Stimulated activated CD4-positive, alpha-beta T cell treated with anti-CD3 and anti-CD28 coated beads, Interleukin-12 subunit alpha, Interleukin-12 subunit beta, amount 100 ng/mL, for 24 hours (primary cell): ENCODE measurements at places on chromosomes 5 and 9.

DNA sequence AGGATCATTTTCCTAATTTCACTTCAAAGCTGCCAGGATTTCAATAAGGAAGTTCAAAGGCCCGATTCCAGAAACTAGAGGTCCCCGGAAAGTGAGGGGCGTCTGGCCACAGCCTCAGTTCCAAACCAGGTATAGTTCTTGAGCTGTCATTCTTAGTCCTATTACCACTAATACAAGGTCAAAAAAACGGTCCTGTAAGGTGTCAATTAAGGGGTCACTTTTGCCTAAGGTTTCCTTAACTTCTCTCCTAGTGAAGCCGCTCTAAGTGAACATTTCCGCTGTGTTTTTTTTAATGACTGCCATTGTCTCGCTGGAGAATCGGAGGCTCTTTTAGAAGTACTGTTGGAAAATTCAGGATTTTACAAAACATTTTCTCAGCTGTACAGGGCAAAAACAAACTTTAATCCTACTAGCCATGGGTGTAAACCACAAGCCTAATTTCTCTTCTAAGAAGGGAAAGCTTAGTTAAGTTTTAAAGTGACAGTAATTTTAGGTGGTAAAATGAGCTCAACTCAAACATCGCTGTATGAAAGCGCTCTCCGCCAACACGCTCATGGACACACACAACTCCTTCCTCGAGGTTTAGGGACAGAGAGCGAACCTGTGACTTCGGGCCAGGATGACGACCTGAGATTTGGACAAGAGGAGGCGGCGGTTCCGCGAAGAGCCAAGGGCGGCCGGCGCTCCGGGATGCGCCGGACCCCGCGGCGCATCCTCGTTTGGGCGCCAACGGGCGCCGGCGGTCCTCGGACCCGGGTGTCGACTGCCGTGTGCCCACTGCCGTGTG, 76.7 kb upstream of the IFNE start:
- DNase-seq: no peak

- no peak for DNase-seq
Measured at GRCh38 chr9:135329571-135330306, 149.8 kb upstream of the PPP1R26 start.

DNA sequence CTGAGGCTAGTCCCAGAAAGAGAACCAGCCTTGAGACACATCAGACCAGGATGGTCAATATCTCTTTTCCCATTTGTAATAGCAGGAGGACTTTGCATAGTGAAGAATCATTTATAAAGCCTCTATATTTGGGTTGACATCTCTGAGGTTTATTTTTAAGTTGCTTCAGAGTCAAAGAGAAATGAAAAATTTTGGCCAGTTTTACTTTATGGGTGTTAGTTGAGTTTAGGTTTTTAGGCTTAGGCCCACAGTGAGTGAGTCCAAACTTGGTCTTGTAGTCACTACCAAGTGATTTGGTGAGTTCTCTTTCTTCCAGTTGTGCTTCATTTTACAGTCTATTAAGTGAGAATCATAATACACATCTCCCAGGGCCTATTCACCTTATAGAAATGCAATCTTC, 5.3 kb upstream of the MEF2C start:
- no peak for DNase-seq

DNA sequence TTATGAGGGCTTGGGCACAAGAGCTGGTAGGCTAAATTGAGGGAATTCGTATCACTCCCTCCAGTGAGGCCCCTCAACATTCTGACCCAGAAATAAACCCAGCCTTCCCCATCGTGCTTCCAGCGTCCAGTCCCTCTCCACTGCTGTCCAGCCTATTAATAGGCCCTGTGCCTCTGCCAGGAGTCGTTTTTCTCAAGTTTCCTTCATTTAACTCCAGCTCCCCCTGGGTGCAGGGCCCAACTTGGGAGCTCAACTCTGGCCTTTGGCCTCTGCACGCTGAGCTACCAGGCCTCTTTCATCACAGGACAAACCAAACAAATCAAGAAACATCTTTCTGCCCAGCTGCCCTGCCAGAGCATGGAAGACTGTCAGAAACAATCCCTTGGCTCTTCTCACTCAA, 10.0 kb downstream of the HBEGF start:
- no peak for DNase-seq

DNA sequence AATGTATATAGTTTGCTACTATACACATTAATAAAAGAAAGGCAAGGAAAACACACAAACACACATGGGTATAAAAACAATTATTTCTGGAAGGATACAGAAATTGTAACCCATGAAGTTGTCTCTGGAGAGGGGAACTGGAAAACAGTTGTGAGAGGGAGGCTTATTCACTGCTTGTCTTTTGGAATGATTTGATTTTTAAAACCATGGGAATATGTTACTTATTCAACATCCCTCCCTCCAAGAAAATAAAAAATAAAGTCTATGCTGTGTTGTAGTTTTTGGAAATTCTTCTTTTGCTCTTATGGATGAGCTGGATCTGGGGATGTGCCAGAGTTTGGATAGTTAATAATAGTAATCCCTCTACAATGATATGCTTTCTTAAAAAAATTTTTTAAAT, 6.0 kb upstream of the C1QTNF2 start:
- DNase-seq: no peak

- no peak for DNase-seq
Measured at GRCh38 chr9:77764894-77765780, 117.0 kb upstream of the GNA14 start.

- no peak for DNase-seq
Measured at GRCh38 chr9:76403352-76403751, 9.1 kb upstream of the RFK start.

DNA sequence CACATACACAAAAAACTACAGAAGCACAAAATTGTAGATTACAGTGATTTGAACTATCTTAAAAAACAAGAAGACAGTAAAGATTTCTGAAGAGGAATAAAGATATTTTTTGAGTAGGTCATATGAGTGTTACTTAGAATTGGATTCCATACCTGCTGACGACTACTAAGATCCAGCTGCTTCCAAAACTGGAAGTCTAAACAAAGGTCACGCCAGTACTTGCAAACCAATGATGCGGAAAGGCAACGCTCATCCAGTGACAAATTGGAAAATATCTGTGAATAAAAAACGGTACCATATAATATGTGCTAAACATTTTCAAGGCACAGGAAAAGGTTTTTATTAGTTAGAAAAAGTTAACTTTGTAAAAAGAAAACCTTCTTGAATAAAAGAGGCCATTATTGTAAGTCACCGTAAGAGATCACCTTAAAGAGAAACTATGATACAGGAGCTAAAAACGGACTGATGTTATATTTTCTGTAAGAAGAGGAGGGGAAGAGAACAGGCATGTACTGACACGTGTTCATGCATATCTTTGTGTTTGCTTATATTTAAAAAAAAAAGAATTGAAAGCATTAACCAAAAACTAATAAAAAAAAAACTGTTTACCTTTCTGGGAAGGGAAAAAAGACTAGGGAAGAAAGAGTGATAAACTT, 14.1 kb downstream of the FBXL17 start:
- no peak for DNase-seq

- DNase-seq: no peak
Measured at GRCh38 chr9:2298217-2298616, 283.1 kb downstream of the SMARCA2 start.

DNA sequence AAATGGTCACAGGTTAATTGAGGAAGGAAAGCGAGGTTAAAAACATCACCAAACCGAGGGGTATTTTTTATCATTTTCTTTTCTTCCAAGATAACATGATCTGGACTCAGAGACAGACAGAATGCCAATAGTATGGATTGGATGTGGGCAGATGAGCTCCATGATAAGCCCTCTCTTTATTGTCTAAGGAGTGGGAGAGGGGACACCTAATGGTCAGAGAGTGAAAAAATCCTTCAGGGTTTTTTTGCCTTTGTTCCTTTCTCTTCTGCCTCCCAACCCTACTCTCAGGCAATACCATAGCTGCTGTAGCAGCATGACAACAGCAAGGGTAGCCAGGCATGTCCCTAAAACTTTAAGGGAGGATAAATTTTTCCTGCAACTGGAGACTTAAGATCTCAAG, 94.7 kb downstream of the DIRAS2 start:
- DNase-seq: no peak

- DNase-seq: no peak
Measured at GRCh38 chr5:98443881-98444280, 329.6 kb upstream of the RGMB start.

DNA sequence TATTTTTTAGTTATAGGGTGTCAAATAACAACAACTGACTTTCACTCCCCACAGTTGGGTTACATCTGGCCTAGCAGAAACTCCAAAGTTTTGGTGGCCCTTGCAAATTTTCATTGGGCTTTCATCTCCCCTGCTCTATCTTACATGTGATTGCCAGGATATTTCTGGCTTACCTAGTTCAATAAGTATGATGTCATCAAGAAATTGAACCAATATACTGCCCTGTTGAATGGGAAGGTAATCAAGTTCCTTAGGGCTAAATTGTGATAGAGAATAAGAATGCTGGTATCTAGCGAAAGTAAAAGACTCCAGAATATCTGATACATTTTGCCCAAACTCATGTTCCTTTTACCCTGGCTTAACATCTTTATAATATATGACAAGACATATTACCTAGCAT, 17.0 kb upstream of the ICE1 start:
- no peak for DNase-seq

- DNase-seq: peak; percentile 28
Measured at GRCh38 chr9:129834489-129835127, 467 bp downstream of the C9orf78 start.

- no peak for DNase-seq
Measured at GRCh38 chr9:14899815-14900193, 10.4 kb downstream of the FREM1 start.

GRCh38 chr9:108479989-108480652, 375.7 kb downstream of the ACTL7B start:
- no peak for DNase-seq

DNA sequence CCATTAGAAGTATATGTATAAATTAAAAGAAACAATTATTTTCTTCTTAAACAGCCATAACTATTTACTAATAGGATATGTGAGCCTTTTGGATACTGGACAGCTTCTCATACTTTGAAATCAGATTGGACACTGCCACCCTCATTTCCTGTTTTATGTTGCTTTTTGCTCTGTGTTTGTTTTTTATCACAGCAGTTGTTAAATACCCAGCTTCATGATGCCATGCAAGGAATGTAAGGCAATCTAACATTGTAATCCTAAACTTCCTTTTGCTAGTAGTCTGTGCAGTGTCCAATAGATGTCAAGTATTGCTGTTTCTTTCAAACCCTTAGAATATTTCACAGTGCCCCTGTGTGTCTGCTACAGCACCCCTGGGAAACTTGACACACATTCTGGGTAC, 56.2 kb downstream of the CNTLN start:
- DNase-seq: no peak

DNA sequence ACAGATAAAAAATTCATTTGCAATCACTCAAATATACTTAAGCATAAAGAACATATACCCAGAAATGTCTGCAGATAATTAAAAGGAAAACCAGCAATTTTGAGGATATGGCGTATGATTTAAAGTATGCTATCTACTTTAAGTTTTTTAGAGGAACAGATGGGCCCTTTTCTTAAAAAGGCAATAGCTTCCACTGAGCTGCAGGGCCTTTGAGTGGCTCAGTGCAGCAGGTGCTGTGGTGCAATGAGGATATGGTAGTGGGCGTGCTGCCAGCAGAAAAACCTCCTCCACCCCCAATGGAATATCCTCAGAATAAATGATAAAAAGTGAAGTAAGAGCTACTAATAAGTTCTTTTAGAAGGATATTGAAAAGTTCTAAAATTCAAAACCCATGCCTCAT, 814.5 kb downstream of the MTRR start:
- DNase-seq: no peak

DNA sequence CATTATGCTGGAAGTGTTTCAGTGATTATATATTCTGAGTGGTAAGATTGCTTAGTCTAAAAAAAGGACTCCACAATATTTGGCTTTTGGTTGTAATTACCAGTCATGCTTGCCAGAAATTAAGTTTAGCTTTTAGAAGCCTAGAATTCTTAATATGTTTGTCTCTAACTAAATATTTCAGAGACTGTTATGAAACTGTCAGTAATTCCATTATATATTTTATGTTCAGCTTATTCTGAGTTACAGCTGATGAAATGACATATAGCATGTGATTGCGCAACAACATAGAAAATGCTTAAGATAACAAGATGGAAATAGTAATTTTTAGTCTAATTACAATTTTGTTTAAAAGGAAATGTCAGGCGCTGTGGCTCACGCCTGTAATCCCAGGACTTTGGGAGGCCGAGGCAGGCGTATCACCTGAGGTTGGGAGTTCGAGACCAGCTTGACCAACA, 44.2 kb downstream of the KIAA1958 start:
- DNase-seq: no peak

DNA sequence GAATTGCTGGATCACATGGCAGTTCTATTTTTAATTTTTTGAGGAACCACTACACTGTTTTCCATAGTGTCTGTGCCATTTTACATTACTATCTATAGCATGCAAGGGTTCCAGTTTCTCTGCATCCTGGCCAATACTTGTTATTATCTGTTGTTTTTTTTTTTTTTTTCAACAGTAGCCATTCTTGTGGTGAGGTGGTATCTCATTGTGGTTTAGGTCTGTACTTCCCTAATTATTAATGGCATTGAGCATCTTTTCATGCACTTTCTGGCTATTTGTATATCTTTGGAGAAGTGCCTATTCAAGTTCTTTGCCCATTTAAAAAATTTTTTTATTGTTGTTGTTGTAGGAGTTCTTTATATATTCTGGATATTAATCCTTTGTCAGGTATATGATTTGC, 97.7 kb downstream of the GDNF start:
- DNase-seq: no peak

GRCh38 chr9:6415266-6415665, 2.3 kb downstream of the UHRF2 start:
- no peak for DNase-seq

GRCh38 chr5:176644294-176644693, 3.0 kb upstream of the TSPAN17 start:
- no peak for DNase-seq

GRCh38 chr9:70747261-70747718, 332.8 kb upstream of the KLF9 start:
- DNase-seq: no peak

DNA sequence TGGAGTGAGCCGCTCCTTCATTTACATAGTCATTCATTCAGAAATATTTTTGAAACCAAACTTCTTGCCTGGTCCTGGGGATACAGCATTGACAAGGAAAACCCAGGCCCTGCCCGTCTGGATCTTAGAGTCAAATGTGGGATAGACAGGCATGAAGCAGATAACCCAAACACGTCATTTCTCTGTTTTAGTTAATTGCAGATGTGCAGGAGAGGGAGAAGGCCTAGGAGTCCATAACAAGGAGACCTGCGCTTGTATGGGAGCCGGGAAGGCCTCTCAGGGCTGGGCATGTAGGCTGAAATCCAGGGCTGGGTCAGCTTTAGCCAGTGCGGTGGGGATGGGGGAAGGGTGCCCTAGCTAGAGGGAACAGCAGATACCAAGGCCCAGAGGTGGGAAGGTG, 43.3 kb downstream of the PRRX2 start:
- DNase-seq: no peak
